Cerebellum (tissue), 4 donors: ENCODE measurements at places on chromosomes 4 and X. TPM values are rescaled to one million over a fixed set of nuclear protein-coding genes. Genes with fewer than 3 reads are reported as not detected.

ZNF280C gene
- total RNA-seq, result 11.5 TPM

- DNase-seq, result no peak
Measured at GRCh38 chr4:152112887-152113286, 352.1 kb upstream of the GATB start.

PSAPL1 gene
- total RNA-seq, result not detected

GRCh38 chr4:131595140-131595539, 1554.0 kb upstream of the PCDH10 start:
- DNase-seq, result no peak

DNA sequence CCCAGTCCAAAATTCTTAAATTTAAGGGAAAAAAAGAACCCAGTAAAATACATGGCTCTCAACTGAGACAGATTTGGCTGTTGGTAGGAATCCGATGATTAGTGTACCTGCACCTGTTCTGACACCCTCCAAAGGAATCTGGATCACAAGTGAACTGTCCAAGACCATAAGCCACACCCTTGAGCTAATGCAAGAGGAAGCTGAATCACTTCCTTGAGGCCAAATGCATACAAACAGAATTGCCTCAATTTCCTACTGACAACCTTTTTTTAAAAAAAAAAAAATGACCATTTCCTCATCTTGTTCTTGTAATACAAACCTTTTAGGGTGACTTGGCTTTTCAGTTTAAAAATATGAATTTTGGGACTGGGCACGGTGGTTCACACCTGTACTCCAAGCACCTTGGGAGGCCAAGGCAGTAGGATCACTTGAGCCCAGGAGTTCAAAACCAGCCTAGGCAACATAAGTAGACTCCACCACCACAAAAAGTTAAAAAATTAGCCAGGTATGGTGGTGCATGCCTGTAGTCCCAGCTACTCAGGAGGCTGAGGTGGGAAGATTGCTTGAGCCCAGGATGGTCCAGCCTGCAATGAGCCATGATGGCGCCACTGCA, 10.7 kb upstream of the FBXL5 start:
- no peak for DNase-seq

DNA sequence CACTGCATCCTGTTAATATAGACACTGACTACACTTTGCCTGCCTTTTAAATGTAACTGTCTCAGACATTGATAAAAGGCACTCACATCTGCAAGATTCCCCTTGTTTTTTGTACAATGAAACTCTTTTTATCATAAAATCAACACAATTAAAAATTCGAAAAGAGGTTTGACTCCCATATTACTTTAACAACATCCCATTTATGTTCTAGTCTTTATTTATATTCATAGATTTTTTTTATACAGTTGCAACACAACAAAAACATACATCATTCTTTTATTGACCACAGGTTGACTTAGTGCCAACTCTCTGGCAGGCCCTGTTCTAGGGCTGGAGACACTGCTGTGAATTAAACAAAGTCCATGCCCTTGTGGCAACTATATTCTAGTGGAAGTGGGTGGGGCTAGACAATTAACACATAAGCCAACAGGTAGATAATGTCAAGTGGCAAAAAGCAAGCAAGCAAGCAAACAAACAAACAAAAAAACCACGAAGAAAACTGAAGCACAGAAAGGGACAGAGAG, 36.8 kb downstream of the ANK2 start:
- DNase-seq, result no peak

GRCh38 chr4:116358633-116359222, 726.6 kb downstream of the TRAM1L1 start:
- no peak for DNase-seq

SMIM10 gene
- total RNA-seq, result 1.1 TPM

DNA sequence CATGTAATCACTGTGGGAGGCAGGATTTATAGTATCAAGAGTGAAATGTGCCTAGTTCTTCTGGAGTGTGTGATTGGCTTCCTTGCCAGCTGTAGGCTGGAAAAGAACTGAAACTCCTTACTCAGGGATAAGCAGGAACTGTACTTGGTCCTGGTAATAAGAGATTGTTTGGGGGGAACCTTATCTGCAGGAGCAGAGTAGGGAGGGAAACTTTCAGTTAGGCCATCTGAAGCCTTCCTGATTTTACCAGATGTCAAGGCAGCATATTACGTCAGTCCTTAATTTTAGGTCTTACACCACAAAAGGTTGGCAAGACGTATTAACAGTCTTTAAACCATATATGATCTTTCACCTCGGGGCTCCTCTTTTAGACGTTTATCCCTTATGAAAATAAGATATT, 231.5 kb upstream of the FMR1 start:
- DNase-seq, result no peak

DNA sequence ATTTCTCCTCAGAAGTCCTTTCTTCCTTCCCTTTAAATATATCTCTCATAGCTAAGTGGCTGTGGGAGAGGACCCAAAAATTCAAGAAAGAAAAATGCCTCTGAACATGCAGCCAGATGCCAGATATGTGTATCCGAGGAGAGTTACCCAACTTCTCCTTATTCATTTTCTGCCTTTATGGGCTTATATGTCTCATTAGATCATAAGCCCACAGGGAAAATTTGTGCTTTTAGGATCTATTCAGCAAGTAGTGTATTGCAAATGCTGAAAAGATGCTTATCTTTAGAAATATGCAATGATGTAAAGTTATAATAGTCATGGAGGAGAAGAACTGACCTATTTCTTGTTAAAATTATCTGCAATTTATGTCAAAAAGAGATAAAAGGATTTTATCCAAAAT, 371.8 kb upstream of the NOCT start:
- no peak for DNase-seq

DNA sequence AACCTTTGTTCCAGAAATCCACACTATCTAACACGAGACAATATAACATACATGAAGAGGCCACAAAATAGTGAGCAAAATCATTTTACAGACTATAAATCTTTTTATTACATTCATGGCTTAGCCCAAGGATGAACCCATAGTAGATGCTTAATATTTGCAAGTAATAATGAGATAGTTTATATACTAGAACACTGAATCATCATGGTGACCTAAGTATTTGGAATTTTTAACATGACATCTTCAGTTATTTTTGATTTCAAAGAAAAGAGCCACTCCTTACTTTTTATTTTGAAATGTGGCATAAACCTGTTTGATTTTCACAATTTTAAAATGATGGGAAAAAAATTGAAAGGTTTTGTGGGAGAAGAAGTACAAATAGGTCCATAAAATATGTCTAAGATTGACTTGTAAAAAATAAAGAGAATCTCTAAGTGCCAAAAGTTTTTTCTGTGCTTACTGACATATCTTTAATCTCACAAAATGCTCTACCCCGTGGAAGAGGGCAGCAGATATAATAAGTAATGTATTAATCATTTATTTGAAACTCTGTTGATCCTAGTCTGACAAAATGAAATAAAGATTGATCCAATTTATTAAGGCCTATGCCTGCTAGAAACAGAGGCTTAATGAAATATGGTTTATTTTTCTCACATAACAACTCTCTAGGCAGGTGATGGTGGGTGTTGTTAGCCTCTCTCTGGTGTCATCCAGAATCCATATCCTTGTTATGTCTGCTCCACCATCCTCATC, 224.5 kb upstream of the CENPE start:
- no peak for DNase-seq

KCND1 gene
- total RNA-seq, result 0.82 TPM

GRCh38 chrX:98956014-98956413, 1454.1 kb downstream of the PCDH19 start:
- DNase-seq, result no peak

DNA sequence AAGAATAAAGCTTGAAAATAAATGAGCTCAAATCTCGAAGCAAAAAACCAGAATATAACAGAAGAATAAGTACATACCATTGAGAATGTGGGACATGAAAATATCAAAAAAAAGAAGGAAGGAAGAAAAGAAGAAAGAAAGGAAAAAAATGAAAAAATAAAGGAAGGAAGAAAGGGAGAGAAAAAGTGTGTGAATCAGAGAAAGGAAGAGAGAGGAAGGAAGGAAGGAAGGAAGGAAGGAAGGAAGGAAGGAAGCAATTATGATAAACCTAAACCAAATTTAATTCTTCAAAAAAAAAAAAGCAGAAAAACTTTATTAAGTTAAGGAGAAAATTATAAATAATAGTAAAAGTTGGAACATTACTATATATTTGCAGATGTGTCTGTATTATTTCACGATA, 949.8 kb downstream of the NLGN4X start:
- no peak for DNase-seq

DNA sequence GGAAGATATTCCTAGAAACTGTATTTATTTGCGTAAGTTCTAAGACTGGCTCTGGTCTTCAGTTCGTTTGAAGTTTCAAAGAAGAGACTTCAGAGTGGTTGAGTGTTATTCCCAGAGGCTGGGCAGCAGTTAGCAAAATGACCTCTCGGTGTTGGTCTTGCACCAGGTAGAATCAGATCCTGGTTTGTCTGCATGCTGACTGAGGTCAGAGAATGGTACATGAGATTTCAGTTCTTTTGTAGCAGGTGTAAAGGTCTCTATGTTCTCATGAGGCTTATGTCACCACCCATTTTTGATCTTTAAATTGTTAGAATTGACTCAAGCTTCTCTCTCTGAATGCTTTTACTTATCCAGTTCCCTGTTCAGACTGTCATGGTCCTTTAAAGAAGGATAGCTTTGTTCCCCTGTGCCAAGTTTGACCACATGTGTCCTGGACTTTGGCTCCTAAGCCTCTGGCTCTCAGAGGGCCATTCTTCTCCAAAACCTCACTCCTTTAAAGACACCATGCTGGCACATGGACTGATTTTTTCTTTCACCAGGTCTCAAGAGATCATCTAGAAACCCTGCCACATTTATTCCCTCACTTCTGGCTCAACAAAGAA, 355.8 kb upstream of the BOD1L1 start:
- DNase-seq, result no peak

DNA sequence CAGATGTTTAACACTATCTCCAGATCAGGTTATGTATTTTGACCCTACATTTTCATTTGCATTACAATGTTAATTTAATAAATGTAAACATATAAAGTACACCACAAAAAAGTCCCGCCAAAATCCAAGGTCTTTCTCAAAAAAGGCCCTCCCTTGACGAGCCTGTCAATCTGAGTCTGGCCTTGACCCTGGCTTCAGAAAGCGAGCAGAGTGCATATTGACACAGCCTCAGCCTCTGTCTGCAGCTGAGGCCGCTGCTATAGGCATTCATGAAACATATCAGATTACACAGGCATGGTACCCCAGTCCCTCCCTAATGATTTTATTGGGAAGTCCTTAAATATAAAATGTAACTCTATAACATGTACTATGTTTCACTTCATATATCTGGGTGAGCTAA, 6.2 kb downstream of the MBNL3 start:
- DNase-seq, result no peak

RBMXL3 gene
- total RNA-seq, result not detected

GRCh38 chr4:117550085-117550484, 464.7 kb upstream of the TRAM1L1 start:
- no peak for DNase-seq

- no peak for DNase-seq
Measured at GRCh38 chr4:153530284-153530999, 64.3 kb downstream of the TMEM131L start.

DNA sequence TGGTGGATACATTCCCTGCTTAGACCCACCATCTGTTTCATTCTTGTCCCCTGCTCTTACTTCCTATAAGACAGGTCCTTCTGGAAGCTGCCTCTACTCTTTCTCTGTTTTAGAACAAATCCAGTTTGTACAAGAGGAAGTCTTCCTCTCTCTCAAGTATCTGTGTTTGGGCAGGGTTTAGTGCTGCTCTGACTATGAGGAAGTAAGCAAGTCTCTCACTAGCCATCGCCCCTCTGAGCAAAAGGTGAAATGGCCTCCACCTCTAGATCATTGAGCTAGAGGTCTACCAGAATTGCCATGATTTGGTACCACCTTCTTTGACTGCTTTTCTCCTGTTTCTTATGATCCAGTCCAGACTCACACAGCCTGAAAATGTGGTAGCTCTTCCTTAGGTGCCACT, 8.4 kb downstream of the BTK start:
- no peak for DNase-seq

MAGEA2B gene
- not detected for total RNA-seq

GRCh38 chrX:25389266-25389665, 373.5 kb upstream of the ARX start:
- no peak for DNase-seq

WDR17 gene
- 60.2 TPM for total RNA-seq
